ENCODE measurements at places on chromosomes 2 and 18. TPM values are rescaled to one million over a fixed set of nuclear protein-coding genes. Genes with fewer than 3 reads are reported as not detected.
A peak's percentile ranks its signal among the peaks of the same experiment; 100 is the strongest.

DNA sequence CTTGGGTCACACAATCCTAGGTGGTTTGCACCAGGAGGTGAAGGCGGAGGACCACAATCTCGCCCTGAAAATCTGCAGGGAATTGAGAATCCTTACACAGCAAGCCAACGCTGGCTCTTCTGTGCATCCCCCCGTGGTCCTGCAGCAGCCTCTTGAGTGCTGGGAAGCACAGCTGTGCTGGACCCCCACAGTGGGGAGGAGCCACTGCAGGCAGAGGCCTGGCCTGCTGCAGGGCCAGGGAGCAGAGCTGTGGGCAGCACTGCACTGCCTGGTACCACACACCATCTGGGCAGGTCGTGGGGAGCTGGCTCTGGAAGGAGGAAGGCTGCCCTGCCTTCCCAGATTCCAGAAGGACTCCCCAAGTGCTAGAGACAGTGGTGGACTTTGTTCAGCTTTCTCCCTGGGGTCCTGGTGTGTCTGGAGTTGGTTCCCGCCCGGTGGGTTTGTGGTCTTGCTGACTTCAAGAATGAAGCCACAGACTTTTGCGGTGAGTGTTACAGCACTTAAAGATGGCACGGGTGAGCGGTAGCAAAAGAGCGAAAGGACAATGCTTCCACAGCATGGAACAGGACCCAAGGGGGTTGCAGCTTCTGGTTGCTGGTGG is 106.3 kb downstream of the FAM168B start:
- no peak overlapping the region for H3K4me3 ChIP-seq
- no peaks in the 10 kb centered on the region for H3K4me1 ChIP-seq
- H3K36me3 ChIP-seq, result no peaks in the 10 kb centered on the region
- no peak for DNase-seq
- H3K27ac ChIP-seq, result no peak overlapping the region

DNA sequence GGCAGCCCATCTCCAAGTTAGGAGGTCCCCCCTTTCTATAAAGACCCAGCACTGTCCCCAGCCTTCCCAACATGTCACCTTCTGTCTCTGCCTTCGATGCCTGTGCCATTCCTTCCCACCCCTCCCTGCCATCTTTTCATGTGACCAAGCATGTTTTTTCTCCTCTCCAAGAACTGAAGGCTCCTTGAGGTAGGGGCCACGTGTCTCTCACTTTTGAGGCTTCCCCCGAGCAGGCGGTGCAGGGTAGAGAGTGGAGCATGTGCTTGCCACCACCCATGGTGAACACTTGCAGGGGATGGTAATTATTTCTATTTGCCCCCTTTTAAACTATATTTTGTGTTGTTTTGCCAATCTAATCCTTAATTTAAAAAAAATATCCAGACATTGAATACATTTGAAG is 168.4 kb downstream of the ACKR3 start:
- no peak overlapping the region for H3K27ac ChIP-seq
- H3K4me1 ChIP-seq, result peaks cover 17% of the 10 kb centered on the region
- no peak for DNase-seq

GRCh38 chr2:181264441-181264840 is 192.7 kb upstream of the ITGA4 start:
- H3K27me3 ChIP-seq, result no peaks in the 10 kb centered on the region
- H3K27ac ChIP-seq, result no peak overlapping the region
- no peaks in the 10 kb centered on the region for H3K36me3 ChIP-seq

GRCh38 chr2:23695214-23695889 is 231.6 kb downstream of the ATAD2B start:
- no peak overlapping the region for H3K4me3 ChIP-seq
- no peak for DNase-seq
- H3K27ac ChIP-seq, result no peak overlapping the region
- H3K36me3 ChIP-seq, result no peaks in the 10 kb centered on the region

The CELF4 gene
- total RNA-seq, result not detected

DNA sequence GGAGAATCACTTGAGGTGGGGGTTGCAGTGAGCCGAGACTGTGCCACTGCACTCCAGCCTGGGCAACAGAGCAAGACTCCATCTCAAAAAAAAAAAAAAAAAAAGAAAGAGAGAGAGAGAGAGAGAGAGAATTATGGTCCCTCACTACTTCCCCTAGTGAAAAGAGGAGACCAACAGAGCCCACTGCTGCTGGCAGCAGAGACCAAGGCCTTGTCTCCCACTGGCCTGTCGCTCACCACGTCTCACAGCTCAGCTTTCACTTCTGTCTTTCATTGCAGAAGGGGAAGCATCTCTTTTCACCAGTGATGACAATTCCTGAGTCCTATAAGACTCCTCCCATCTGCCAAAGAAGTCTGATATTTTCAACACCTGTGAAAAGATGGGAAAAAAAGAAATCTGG is 81.3 kb downstream of the CLHC1 start:
- H3K4me3 ChIP-seq, result no peak overlapping the region
- H3K4me1 ChIP-seq, result peaks cover 30% of the 10 kb centered on the region
- H3K27me3 ChIP-seq, result no peaks in the 10 kb centered on the region
- DNase-seq, result no peak
- H3K36me3 ChIP-seq, result no peaks in the 10 kb centered on the region
- no peak overlapping the region for H3K27ac ChIP-seq

- DNase-seq, result peak; percentile 16
- no peak overlapping the region for H3K4me3 ChIP-seq
- no peaks in the 10 kb centered on the region for H3K27me3 ChIP-seq
- H3K27ac ChIP-seq, result no peak overlapping the region
- H3K36me3 ChIP-seq, result no peaks in the 10 kb centered on the region
- no peaks in the 10 kb centered on the region for H3K4me1 ChIP-seq
Observed at GRCh38 chr2:163191372-163191771, 352.8 kb upstream of the KCNH7 start.

The LHCGR gene
- total RNA-seq, result 0.59 TPM

DNA sequence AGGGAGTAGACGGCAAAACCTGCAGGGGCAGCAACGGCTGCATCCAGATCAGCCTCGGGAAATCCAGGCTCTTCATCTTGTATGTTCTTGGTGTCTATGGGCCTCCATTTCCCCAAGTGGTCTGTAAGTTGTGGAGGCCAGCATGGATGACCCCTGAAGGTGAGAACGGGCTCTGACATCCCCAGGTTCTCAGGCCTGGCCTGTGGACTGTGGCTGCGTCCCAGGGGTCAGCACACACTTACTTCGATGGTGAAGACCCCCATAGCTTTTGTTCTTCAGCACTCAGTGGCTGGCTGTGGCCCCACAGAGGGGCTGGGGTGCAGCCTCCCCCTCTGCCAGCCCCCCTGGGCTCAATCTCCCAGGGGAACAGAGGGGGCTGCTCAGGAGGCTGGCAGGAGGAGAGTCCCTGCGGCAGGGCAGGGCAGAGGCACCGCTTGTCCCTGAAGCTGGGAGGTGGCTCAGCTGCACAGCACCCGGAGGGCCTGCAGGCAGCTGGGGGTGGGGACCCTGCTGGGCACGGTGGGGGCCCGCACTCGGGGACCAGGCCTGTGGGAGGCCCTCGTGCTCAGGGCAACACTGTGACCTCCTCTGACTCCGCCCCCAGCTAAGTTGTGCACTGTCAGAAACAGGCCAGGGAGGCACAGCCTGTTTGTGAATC is 3.8 kb downstream of the SLC66A3 start:
- H3K4me3 ChIP-seq, result no peak overlapping the region
- DNase-seq, result no peak
- H3K36me3 ChIP-seq, result no peaks in the 10 kb centered on the region
- no peaks in the 10 kb centered on the region for H3K27me3 ChIP-seq
- H3K4me1 ChIP-seq, result peaks cover 13% of the 10 kb centered on the region

DNA sequence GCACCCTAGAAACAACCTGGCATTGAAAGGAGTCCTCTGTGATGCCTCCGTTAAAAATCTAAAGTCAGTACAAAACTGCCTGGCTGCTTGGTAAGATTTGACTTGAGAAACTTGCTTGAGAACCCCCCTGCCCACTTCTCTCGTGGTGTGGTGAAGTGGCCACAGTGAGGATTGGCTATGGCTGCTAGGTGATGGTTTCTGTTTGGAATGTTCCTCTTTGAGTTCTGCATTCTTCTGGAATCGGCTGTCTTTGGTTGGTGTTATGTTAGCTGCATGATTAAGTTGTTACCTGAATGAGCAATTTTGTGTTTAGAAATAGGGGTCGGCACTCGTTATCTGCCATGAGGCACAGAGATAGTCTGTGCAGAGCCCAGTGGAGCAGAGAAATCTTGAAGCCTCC is 21.7 kb upstream of the SAG start:
- H3K4me1 ChIP-seq, result peaks cover 8% of the 10 kb centered on the region
- no peak overlapping the region for H3K4me3 ChIP-seq
- DNase-seq, result peak; percentile 77
- H3K27me3 ChIP-seq, result no peaks in the 10 kb centered on the region
- H3K27ac ChIP-seq, result peak overlapping the region; percentile 69
- peaks cover 51% of the 10 kb centered on the region for H3K36me3 ChIP-seq

The TMBIM1 gene
- 287 TPM for total RNA-seq

The RTP5 gene
- not detected for total RNA-seq

The TRABD2A gene
- 1.9 TPM for total RNA-seq

All from thyroid gland (tissue), 4 donors.